ENCODE measurements at places on chromosomes 4 and X. TPM values are rescaled to one million over a fixed set of nuclear protein-coding genes. Genes with fewer than 3 reads are reported as not detected.

GRCh38 chr4:56959100-56959499 is 18.3 kb downstream of the NOA1 start:
- DNase-seq: no peak

GPC4 gene
- 20.3 TPM for polyA plus RNA-seq

STATH gene
- 1.5 TPM for polyA plus RNA-seq

- DNase-seq: no peak
Observed at GRCh38 chr4:37528166-37528885, 157.8 kb downstream of the RELL1 start.

- DNase-seq: no peak
Observed at GRCh38 chr4:7244331-7244665, 52.0 kb downstream of the SORCS2 start.

- no peak for DNase-seq
Observed at GRCh38 chrX:97322401-97322800, 438.7 kb downstream of the RPA4 start.

GRCh38 chrX:39440799-39441284 is 639.6 kb downstream of the MID1IP1 start:
- DNase-seq: no peak

DNA sequence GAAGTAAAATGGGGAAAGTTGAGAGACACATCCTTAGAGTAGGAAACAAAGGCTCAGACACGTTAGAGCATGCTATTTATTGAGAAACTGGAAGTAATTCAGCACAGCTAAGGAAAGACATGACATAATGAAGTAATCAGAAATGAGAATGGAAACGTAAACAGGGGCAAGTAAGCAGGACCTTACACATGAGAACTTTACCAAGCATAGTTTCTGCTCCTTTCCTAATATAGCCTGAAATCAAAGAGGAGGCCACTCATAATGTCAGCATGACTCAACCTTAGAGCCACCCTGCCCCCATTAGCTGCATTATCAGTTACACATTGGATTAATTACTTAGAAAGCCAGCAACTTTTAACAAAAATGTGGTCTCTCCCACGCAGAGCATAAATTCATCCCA is 558.3 kb upstream of the GRIA3 start:
- DNase-seq: no peak

PPP4R3C gene
- not detected for polyA plus RNA-seq

GRCh38 chr4:11592276-11592675 is 163.6 kb upstream of the HS3ST1 start:
- DNase-seq: no peak

DNA sequence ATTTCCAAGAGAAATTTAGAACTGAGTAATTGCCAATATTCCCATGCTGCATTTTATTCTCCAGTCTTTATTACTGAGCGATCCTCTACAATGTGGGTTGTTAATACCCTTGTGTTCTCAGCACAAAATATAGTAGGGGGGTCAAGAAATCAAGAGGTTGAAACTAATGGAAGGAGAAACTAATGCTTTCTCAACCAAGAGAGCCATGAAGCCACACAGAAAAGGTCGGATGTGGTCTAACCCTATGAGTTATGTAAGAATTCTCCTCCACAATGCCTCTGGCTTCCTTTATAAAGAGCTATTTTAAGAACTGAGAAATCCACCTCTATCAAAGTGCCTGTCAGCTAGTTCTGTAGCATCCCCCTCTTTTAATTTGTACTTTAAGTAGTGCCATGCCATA is 268.5 kb downstream of the CHIC1 start:
- no peak for DNase-seq

CYP4V2 gene
- polyA plus RNA-seq: 32.3 TPM

DNA sequence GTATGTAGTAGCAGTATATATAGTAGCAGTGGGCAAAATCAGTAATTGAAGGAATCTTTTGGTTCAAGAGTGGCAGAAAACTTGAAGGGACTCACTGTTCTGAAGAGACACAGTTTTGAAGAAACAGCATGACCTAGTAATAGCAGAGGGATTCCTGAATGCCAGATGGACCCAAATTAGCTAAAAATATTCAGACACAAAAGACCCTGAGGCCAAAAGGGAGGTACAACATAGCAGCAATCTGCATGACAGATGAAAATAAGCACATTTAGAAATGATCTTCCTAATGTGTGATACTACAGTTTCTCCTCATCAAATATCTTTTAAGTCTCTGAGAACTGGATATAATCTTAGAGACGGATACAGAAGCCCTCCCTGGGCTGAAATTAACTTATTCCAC is 536.6 kb downstream of the PPARGC1A start:
- DNase-seq: no peak

DNA sequence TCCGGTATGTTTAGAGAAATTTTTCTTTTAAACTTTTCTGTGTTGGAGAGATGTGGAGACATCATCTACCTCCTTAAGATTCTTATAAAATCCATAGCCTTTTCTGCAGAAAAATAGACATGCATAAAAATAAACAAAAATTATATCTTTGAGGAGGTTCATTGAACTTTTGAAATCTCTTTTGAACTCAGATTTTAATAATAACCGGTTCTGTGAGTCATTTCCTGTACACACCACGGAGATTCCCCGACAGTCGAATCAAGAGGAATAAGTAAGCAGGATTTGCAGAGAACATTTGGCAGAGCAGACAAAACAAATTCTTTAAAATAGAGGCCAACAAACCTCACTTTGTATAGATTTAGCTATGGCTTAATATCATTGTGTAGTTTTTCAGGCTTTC is 918.7 kb upstream of the POU3F4 start:
- no peak for DNase-seq

ADRA2C gene
- 7.2 TPM for polyA plus RNA-seq

TEX13A gene
- not detected for polyA plus RNA-seq

ARHGEF9 gene
- 45.3 TPM for polyA plus RNA-seq

FREM3 gene
- polyA plus RNA-seq: 0.13 TPM

- DNase-seq: no peak
Observed at GRCh38 chrX:43976205-43976604, 3.0 kb upstream of the NDP start.

- DNase-seq: no peak
Observed at GRCh38 chr4:70670332-70671014, 4.2 kb upstream of the JCHAIN start.

MAGEE1 gene
- 5.9 TPM for polyA plus RNA-seq

DNA sequence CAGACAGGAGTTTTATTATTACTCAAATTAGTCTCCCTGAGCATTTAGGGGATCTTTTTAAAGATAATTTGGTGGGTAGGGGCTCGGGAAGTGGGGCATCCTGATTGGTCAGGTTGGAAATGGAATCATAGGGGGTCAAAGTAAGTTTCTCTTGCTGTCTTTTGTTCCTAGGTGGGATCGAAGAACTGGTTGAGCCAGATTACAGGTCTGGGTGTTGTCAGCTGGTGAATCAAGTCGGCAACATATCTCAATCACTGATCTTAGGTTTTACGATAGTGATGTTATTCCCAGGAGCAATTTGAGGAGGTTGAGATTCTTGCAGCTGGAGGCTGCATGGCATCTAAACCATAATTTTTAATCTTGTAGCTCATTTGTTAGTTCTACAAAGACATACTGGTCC is 629.5 kb upstream of the AMOT start:
- DNase-seq: no peak

DNA sequence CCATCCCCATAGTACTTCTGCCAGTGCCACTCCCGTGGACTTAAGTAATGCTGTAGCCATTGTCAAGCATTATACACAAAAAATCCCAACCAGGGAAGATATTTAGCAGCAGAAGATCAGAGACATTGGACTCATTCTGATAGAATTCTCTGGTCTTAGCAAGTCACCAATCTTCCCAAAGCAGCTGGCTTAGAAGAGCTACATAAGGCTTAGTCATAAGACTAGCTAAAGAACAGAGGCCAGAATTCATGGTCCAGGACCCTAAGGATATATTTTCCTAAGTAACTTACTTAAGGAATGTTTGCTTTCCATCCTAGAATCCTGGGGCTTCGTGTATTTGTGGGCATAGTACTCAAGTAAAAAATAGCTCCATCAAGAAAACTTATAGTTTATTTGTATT is 100.3 kb upstream of the SLIT2 start:
- DNase-seq: no peak

HSFX1 gene
- 2.1 TPM for polyA plus RNA-seq

- no peak for DNase-seq
Observed at GRCh38 chrX:41288641-41289040, 45.3 kb upstream of the DDX3X start.

DNA sequence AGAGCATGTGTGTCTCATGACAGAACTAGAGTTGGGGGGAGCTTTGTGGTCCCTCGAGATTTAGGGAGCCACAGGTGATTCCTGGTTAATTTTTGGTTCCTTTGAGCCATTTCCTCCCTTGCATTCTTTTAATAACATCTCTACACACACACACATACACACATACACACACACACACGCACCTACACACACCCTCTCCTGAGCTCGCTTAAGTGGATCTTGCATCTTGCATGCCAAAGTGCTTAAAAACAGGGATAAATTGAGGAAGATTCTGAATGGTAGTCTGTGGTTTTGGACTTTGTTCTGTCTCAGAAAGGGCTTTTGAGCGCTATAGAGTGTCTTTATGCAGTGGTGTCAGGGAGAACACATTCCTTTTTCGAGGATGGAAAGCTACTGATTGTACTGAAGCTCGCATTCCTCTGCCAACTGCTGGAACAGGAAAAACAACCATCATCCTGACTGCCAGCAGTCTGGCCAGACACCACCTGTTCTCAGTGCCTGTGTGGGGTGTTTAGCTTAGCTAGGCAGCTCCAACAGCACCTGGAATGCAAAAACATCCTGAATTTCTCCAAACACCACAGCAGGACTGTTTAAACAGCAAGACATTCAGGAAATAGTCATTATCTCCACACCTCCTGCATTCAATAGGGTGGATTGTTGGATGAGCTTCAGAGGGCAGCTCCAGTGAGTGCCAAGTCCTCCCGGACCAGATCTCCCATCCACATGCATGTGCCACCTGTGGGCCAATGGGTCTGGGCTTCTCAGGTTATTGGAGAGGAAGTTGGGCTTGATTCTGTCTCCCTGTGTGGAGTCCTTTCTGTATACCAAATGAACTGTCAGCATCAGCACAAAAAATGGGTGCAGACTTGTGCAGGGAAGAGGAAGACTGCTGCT is 21.9 kb upstream of the IGFBP7 start:
- no peak for DNase-seq

CACNA1F gene
- polyA plus RNA-seq: 0.47 TPM

UGT2A3 gene
- polyA plus RNA-seq: 63.1 TPM

DNA sequence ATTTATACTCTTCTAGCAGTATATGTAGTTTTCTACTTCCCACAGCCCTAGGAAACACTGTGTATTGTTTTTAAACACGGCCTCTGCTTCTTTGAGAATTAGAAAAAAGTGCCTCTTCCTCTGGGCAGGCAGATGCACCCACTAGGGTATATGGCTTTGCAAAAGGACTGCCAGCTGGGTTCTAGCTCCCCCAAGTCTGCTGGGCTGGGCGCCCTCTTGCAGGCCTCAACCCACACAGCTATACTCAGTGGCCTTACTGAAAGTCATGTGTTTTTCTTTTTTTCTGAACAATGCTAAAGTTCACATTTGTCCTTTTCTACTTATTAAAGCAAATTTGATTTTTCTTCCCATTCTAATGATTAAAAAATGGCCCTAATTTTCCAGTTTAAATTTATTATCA is 35.5 kb upstream of the BMPR1B start:
- no peak for DNase-seq

- DNase-seq: no peak
Observed at GRCh38 chr4:94202769-94203168, 4.9 kb upstream of the SMARCAD1 start.

GRCh38 chrX:88612870-88613329 is 134.1 kb upstream of the CPXCR1 start:
- DNase-seq: no peak

GRCh38 chr4:82360298-82361177 is 13.3 kb downstream of the HNRNPD start:
- no peak for DNase-seq

- DNase-seq: no peak
Observed at GRCh38 chr4:71994559-71994958, 37.2 kb upstream of the NPFFR2 start.

GRCh38 chr4:125070861-125071260 is 243.9 kb upstream of the FAT4 start:
- DNase-seq: no peak

DNA sequence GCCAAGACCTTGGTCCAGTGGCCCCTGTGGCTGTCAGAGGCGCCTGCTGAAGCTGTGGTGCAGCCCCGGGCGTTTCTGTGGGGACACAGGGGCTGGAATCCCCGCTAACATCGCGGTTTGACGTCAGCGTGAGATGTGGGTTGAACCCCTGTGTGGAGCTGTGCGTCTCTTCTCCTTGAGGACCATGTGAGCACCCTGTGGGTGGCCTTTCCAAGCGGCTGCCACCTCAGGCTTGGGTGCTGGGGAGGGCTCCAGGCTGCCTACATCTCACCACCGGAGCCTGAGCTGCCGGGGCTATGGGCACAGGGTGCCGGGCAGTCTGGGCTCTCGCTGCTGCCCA is 27.7 kb downstream of the UVSSA start:
- DNase-seq: no peak

DNA sequence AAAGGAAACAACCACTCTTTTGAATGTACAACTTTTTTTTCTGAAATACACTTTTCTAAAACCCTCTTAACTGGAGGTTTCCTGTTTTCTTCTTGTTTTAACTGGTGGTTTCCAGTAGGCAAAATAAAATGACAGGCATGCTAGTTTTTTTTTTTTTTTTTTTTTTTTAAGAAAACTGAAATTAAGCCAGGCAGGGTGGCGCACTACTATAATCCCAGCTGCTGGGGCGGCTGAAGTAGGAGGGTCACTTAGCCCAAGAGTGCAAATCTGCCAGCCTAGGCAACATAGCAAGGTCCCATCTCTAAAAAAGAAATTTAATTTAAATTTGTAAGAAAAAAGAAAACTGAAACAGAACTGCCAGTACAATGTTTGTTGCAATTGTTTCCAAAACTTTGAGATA is 44.0 kb downstream of the TMEM144 start:
- DNase-seq: no peak

GRCh38 chr4:14184767-14185166 is 557.2 kb upstream of the BOD1L1 start:
- no peak for DNase-seq

DNA sequence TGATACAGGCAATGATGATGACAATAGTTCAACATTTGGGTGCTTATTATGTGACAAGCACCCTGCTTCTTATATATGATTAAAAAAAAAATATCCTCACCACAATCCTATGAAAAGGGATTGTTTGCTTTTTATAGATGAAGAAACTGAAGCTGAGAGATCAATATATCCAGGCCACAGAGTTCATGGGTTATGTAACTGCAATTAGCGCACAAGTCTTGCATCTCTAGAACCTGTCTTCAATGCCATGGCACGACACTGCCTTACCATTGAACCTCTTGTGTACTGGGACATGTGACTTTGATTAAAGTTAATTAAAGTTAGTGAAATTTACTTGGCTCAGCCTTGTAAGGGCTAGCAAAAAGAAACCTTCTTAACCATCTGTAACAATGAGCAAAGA is 599.7 kb downstream of the ADGRL3 start:
- no peak for DNase-seq

Data from left kidney (tissue), 8 donors.